ENCODE measurements at places on chromosomes 12 and 14. TPM values are rescaled to one million over a fixed set of nuclear protein-coding genes. Genes with fewer than 3 reads are reported as not detected.

KRT6A gene
- 6.0 TPM for polyA plus RNA-seq

GABARAPL1 gene
- 54.6 TPM for polyA plus RNA-seq

EVL gene
- polyA plus RNA-seq, result 100 TPM

COX8C gene
- not detected for polyA plus RNA-seq

NKX2-1 gene
- not detected for polyA plus RNA-seq

C14orf39 gene
- polyA plus RNA-seq, result not detected

POU6F1 gene
- polyA plus RNA-seq, result 1.6 TPM

All from sigmoid colon (tissue), 7 donors.